Spinal cord (tissue), 10 donors: ENCODE measurements at places on chromosomes 11 and 22.

DNA sequence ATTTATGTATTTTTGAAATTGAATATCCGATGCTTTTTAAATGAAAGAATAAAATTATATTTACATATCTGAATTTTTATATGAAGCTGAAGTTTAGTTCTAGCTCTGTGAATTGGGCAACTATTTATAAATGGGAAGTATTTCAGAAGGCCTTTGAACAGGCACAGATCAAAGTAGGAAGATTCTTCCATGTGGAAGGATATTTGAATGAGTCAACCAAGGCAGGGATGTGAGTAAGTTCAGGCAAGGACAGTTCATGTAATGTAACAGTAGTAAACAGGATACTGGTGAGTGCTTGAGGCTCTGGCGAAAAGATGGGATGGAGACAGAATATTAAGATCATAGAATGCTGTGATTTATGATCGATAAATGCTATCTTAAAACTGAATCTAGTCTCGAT, 417.8 kb upstream of the CCDC179 start:
- H3K36me3 ChIP-seq, result no peaks in the 10 kb centered on the region
- H3K27me3 ChIP-seq, result no peaks in the 10 kb centered on the region
- no peak overlapping the region for H3K27ac ChIP-seq
- no peak for DNase-seq

DNA sequence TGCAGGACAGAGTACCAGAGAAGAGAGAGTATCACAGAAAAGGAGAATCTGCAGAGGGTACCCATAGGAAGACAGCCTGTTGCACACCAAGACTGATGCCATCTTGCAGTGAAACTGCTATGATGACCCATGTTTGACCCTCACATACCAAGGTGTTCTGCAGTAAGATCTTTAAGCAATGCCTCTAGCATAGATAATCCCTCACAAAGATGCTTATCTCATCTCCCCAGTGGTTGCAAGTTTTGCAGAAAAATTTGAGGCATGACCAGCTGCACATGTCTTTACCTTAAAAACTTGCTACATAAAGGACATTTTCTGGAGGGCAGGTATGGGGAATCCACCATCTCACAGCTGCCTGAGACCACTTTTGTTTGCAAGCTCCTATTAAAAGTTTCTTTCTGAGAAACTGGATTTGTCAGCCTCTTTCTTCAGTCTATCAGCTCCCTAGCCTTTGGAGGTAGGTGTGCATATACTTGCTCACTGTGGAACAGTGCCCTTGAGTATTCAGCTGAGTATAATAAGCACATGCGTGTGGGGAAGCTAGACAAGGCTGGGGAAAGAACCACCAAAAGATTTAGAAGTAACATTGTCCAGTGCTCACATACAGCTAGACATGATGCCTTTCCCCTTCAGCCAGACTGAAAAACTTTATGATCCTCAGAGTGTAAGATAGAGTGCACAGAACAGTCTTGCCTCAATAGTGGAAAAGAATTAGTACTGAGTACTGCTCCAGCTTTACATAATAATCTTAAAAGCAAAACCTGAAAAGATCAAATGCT, 100.3 kb upstream of the TEAD1 start:
- DNase-seq, result no peak
- H3K4me3 ChIP-seq, result no peak overlapping the region
- H3K36me3 ChIP-seq, result no peaks in the 10 kb centered on the region
- no peaks in the 10 kb centered on the region for H3K27me3 ChIP-seq

DNA sequence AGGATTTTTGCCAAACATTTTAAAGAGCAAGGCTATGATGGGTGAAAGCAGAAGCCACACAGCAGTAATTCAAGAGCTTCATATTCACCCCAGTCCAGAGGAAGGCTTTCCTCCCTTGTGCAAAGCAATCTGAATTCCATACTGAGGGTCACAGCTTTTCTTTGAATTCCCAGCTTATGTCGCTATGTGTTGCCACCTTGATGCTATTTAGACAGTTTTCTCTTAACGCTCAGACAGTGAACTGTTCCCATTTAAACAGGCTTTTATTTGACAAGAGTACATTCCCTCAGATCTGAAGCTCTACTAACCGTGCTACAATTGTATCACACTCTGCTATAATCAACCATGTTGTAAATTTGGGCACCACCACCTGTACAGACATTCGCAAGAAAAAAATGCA, 279.7 kb downstream of the CADM1 start:
- no peak overlapping the region for H3K4me3 ChIP-seq
- no peak for DNase-seq
- no peaks in the 10 kb centered on the region for H3K4me1 ChIP-seq
- no peaks in the 10 kb centered on the region for H3K36me3 ChIP-seq

DNA sequence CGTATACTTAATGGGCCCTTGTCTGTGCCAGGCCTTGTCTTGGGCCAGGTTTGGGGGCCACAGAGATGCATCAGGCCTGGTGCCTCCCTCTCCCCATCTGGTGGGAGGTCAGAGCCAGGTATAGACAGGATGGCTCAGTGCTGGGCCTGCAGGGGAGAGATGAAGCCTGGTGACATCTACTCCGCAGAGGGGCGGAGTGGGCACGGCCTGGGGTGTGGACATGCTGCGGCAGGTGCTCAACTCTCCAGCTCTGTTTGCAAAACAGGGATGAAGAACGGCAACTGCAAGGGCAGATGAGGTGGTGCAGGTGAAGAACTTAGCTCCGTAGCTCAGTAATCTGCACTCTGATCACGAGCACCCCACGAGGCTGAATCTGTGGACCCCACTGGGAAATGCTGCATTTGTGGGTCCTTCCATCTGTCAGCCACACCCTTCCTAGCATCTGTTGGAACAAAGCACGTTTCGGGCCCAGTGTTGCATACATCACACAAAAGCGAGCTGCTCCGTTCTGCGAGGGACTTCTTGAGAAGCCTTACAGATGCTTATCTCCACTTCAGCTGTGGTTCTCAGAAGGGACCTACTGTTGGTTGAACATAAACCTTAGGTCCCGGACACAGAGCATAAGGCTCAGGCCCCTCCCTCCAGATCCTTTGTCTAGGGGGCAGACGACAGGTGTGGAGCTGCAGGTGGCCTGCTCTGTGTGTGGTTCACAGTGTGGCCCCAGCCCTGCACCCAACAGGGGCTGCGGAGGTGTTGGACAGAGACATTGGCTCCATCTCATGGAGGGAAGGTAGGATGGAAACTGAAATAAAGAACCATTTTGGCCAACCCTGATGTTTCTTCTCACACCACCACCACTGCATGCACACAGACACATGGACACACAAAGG, 78.3 kb downstream of the LRRC32 start:
- H3K27me3 ChIP-seq, result no peaks in the 10 kb centered on the region
- no peak overlapping the region for H3K27ac ChIP-seq
- H3K36me3 ChIP-seq, result no peaks in the 10 kb centered on the region
- H3K4me1 ChIP-seq, result peaks cover 4% of the 10 kb centered on the region
- H3K4me3 ChIP-seq, result no peak overlapping the region

- no peaks in the 10 kb centered on the region for H3K27me3 ChIP-seq
- no peaks in the 10 kb centered on the region for H3K36me3 ChIP-seq
- peaks cover 3% of the 10 kb centered on the region for H3K4me1 ChIP-seq
- no peak for DNase-seq
- H3K27ac ChIP-seq, result no peak overlapping the region
Measured at GRCh38 chr11:126216526-126217305, 5.1 kb downstream of the FAM118B start.

DNA sequence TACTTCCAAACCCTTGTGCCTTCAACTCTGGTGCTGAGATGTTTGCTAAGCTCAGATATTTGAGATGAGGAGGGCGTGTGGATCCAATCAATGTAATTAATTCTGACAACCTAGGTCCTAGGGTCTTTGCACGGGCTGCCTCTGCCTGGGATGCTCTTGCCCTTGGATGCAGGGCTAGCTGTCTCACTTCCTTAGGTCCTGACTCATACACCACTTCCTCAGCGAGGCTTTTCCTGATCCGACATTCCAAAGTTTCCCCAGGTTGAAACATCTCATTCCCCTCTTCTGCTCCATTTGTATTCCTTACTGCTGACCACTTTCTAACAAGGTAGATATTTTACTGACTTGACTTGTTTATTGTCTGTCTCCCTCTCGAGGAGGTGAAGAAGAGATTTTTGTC, 43.0 kb upstream of the NTM start:
- no peaks in the 10 kb centered on the region for H3K36me3 ChIP-seq
- no peak overlapping the region for H3K4me3 ChIP-seq
- no peak overlapping the region for H3K27ac ChIP-seq
- no peaks in the 10 kb centered on the region for H3K27me3 ChIP-seq

- no peak overlapping the region for H3K4me3 ChIP-seq
- H3K36me3 ChIP-seq, result no peaks in the 10 kb centered on the region
- no peaks in the 10 kb centered on the region for H3K27me3 ChIP-seq
- peak; percentile 67 for DNase-seq
Measured at GRCh38 chr11:120929664-120930154, 94.2 kb upstream of the TBCEL start.

DNA sequence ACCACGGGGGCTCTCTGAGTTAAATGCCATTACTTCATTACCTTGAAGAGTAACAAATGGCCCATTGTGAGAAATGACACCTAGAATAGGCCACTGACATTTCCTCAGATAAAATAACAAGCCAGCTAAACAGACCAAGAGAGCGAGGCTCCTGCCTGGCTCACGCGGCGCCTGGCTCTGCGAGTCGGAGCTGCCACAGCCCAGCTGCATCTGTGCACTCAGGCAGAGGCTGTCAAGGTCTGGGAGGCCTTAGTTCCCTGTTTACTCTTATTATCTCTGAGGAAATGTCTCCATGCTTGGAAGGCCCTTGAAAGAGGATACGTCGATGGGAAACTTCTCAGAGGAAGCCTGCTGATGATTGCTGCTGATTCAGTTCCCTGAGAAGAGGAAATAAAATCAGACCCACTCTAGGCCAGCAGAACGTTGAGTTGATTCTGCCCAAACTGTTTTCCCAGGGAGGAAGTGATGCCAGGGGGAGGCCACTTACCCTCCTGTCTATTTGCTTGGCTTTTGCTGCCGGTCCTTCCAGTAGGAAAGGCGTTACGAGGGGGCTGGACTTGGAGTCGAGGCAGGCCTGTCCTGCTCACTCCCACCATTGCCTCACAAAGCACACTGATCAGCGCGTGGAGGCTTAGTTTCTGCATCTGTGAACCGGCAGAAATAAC, 208.8 kb downstream of the TBC1D22A start:
- peak overlapping the region; percentile 45 for H3K27ac ChIP-seq
- no peak overlapping the region for H3K4me3 ChIP-seq
- DNase-seq, result peak; percentile 84
- H3K36me3 ChIP-seq, result peaks cover 15% of the 10 kb centered on the region

DNA sequence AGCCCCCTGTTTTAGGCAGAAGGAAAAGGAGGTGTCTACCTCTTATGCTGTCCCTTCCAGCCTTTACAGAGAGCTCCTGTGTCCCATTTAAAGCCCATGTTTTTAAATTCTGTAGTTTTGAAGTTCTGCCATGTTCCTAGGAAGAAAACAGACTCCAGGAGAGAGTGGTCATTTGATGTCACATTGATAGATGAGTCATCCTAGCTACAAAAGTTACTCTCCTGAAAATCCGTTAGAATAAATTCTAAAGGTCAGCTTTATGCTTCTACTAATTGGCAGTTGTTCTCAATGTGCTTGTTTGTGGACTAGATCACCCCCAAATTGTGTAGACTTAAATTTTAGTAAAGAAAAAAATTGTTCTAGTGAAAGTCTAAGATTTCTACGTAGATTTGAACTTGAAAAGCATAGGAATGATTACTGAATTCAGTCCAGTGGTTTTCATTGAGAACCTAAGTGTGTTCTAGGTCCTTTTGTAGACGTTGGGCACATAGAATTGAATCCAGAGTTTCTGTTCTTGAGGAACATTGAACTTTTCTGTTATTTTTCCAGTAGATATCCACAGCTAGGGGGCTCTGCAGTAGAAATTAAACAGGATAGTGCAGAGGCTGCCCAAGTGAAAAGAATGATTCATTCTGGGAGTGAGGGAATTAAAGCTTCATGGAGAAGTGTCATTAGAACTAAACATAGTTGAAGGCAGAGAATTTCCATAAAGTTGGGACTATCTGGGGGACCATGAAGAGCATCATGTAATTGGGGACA, 140.6 kb upstream of the RASSF10 start:
- peaks cover 32% of the 10 kb centered on the region for H3K4me1 ChIP-seq
- no peak for DNase-seq
- H3K36me3 ChIP-seq, result no peaks in the 10 kb centered on the region
- no peaks in the 10 kb centered on the region for H3K27me3 ChIP-seq

DNA sequence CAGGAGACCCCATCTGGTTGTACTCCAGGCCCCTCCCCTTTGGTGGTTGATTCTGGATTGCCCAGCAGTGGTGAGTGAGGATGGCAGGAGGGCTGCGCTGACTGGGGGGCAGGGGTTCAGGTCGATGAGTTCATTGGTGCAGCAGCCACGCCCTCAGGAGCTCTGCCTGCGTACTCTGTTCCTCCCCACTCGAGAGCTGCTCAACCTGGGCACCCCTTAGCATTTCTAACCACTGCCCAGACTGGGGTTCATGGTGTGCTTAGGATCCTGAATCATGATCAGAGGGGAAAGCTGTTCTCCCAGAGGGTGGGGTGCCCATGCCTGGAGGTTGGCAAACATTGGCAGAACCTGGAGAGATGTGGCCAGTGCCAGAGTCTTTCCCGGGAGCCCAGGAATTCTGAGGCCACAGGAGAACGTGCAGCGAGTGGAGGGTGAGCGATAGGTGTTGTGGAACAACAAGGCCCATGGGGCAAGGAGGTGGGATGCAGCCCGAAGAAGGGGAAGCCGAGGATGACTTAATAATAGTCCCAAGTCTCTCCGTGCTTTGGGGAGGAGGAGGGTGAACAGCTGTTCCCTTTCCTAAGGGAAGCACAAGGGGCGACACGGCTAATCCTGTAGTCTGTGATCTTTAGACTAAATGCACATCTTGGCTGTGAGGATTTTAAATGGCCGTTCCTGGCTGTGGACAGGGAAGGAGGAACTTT, 75.5 kb downstream of the SCN3B start:
- H3K27ac ChIP-seq, result no peak overlapping the region
- peaks cover 42% of the 10 kb centered on the region for H3K4me1 ChIP-seq
- DNase-seq, result no peak
- no peaks in the 10 kb centered on the region for H3K27me3 ChIP-seq
- no peak overlapping the region for H3K4me3 ChIP-seq

DNA sequence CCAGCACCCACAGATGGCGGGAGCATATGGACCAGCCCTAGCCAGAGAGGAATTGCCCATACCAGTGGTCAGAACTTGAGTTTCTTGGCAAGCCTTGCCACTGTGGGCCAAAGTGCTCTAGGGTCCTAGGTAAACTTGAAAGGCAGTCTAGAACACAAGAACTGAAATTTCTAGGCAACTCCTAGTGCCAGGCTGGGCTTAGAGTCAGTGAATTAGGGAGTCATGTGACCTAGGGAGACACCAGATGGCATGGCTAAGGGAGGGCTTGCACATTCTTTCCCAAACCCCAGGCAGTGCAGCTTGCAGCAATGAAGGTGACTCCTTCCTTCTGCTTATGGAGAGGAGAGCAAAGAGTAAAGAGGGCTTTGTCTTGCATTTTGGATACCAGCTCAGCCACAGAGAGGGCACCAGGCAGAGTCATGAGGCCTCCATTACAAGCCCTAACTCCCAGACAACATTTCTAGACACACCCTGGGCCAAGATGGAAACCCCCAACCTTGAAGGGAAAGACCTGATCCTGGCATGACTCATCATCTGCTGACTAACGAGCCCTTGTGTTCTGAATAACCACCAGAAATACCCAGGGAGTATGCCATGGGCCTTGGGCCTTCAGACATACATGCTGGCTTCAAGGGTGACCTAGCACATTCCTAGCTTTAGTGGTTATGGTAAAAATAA, 19.2 kb upstream of the OR56A3 start:
- no peaks in the 10 kb centered on the region for H3K27me3 ChIP-seq
- H3K4me3 ChIP-seq, result no peak overlapping the region
- no peaks in the 10 kb centered on the region for H3K36me3 ChIP-seq
- H3K27ac ChIP-seq, result no peak overlapping the region
- no peak for DNase-seq
